ENCODE measurements at places on chromosomes 1 and 21. TPM values are rescaled to one million over a fixed set of nuclear protein-coding genes. Genes with fewer than 3 reads are reported as not detected.

Gene BEND5
- total RNA-seq = 3.1 TPM

Gene CHIT1
- total RNA-seq = not detected

GRCh38 chr21:35236090-35236489 lies 187.0 kb upstream of the RUNX1 start:
- no peak for DNase-seq

GRCh38 chr1:167770127-167770526 lies 48.3 kb downstream of the MPZL1 start:
- no peak for DNase-seq

DNA sequence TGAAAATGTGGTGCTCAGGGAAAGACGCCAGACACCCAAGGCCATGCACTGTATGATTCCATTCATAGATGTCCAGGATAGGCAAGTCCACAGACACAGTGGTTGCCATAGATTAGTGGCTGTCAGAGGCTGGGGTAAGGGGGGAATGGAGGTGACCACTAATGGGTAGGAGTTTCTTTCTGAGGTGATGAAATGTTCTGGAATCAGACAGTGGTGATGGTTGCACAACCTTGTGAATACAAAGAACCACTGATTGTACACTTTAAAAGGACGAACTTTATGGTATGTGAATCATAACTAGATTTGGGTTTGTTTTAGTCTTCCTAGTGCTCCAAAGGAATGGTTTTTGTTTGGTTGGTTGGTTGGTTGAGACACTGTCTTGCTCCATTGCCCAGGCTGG lies 51.7 kb downstream of the PRAMEF20 start:
- DNase-seq = peak; percentile 6

- no peak for DNase-seq
Measured at GRCh38 chr1:109914587-109915240, 4.1 kb downstream of the CSF1 start.

- DNase-seq = peak; percentile 95
Measured at GRCh38 chr1:153610334-153610733, 2.6 kb downstream of the S100A16 start.

- DNase-seq = no peak
Measured at GRCh38 chr1:69483246-69483645, 84.5 kb upstream of the LRRC7 start.

DNA sequence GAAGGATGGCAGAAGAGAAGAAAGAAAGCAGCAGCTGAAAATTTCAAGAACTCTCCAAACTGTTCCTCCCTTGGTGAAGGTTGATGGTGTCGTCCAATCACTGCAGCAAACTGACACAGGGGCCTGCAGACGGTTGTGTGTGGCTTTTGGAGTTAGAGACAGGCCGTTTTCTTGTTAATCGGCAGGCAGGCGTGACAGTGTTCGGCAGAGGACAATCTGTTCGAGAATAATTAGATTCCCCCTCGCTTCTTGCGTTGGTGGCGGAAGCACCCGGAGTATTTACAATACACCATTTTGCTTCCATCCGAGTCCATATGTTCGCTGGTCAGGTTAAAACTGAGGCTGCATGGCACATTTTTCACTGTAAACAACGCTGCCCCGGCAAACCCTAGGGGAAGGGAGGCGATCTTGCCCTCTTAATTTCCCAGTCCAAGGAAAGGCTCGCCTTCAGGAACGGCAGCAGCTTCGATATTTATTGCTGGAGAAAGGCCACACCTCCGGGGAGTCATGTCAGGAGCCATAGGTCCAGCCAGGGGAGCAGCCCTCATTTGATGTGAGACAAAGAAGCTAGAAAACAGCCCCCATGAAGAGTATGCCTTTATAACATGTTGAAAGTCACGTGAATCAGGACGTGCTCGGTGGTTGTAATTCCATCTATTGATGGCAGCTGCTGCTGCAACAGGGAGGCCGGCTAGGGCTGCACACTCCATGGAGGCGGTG lies 360.1 kb downstream of the SMYD3 start:
- no peak for DNase-seq

DNA sequence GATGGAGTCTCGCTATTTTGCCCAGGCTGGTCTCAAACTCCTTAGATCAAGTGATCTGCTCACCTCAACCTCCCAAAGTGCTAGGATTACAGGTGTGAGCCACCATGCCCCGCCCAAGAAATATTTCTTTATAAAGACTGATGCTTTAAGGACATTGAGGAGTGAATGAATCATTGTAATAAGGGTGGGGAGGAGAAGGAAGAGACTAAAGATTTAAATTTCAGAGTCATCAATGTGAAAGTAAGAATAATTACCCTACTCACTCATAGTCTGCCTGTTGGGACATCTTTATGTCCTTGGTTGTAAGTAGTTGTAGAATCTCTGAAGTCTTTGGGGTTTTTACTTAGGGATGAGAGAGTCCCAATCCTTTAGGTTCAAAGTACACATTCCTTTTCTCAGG lies 7.3 kb downstream of the KDM1A start:
- DNase-seq = peak; percentile 49
